Stimulated activated CD4-positive, alpha-beta T cell treated with anti-CD3 and anti-CD28 coated beads, TNF-alpha, amount 100 ng/mL, for 24 hours (primary cell): ENCODE measurements at places on chromosomes 12 and 14.

DNA sequence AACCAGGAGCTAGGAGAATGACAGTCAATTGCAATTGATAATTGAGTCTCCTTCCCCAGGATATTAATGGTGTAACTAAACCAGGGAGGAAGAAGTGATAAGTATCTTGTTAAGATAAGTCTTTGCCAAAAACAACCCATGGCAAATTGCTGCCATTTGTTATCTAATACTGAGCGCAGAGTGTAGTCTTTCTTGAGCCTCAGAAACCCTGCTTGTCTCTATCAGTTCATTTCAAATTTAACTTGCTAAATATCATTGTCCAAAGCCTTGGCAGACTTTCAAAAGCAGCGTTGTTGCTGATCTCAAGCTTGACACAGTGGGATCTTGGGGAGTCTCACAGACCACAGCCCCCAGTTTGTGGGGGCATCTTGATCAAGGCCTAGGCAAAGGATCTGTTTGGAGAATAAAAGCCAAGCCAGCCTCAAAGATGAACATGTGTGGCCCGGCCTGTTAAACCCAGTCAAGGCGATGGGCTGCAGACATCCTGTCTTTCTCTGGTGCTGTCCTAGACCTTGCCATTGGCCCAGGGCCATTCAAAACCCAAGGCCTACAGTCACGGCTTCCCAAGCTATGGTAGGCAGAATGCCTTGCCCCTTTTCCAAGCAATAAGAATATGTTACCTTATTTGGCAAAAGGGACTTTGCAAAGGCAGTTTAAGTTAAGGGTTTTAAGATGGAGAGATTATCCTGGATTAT lies 164.2 kb downstream of the CHST11 start:
- no peak for DNase-seq

DNA sequence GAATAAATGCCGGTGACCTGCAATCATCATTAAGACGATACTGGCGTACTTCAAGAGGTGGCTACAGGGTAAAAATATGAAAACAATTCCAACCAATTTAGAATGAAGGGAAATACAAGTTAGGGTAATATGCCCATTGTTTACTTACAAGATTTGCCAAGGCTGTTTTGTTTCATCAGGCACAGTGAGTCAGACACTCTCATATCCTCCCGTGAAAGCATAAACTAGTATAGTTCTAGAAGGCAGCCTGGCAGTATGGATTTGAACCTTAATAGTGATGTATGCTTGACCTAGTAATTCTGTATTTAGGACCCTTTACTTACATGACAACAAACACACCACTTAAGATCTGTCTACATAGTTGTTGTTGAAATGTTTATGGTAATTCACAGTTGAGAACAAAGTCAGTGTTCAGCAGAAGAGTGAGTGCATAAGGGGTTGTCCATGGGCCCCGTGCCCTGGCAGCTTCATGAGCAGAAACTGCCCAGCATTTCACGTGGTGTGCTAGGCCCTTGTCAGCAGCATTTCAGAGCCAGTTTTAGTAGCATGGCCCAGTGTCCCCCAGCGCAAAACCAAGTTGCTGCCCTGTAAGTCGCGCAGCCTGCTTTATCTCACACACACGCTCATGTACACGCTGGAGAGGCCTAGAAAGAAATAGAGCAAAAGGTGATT lies 80.8 kb downstream of the EP400 start:
- no peak for DNase-seq

- no peak for DNase-seq
Observed at GRCh38 chr12:3670083-3670620, 82.8 kb downstream of the CRACR2A start.

DNA sequence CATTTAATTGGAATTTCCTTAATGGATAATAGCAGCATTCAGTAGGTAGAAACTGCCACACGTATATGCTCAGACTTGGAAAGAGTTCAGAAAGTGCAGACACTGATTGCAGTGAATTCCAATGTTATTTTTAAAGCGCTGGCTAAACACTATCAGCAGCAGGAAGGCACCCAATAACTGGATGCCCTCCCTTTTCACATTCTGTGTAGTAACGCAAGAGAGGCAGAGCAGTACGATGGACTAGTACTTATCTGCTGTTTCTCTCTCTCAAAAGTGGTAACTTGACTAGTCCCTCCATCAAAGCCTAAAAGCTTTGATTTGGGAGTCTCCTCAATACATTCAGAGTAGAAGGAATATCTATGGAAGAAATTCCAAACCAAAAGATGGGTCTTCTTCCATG lies 791.0 kb downstream of the TMTC2 start:
- DNase-seq = no peak

GRCh38 chr12:48169011-48169410 lies 11.7 kb upstream of the ASB8 start:
- DNase-seq = no peak
